ENCODE measurements at places on chromosomes 4 and X.

- DNase-seq: no peak
These were observed 32.0 kb downstream of the SMPX start for GRCh38 chrX:21725916-21726315.

DNA sequence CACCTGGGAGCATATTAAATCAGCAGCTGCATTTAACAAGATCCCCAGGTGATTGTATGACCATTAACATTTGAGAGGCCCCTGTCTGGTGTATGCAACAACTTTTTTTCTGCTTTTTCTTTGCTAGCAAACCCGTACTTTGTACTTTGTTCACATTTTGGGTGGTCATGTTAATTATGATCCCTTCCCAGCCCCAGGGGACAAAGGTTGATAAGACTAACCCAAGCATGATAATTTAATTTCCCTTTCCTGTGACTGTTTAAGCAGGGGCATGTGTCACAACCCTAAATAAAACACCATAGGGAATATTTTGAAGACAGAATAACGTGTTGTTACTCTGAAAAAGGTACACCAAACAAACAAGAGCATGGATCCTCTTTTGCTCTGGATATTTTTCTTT is 332.0 kb downstream of the PCDH18 start:
- no peak for DNase-seq

DNA sequence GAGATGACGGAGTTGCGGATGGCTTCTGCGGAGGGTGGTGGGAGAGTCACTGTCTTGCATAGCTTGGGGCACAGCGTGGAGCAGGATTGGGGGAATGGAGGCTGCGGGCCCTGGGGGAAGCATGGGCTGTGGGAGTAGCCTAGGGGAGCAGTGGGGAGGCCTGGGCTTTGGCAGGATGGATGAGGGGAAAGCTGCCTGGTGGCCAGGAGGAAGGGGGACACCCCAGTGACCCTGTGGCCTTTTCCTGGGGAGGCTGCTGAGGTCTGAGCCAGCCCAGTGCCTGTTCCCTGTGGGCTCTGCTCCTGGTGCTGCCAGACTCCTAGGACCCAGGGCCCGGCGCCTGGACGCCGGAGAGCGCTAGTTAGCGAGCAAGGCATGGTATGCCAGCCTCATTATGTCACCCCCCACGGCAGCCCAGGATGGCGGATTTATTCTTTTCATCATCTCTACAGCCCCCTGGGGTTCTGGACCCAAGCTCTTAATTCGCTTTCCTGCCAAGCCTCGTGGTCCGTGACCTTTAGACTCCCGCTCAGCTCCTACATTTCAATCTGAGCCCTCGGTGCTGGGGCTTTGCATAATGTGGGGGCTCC is 39.8 kb downstream of the SORCS2 start:
- DNase-seq: no peak

- no peak for DNase-seq
These were observed 88.4 kb upstream of the SHOX start for GRCh38 chrX:542179-542578.

GRCh38 chr4:47500776-47501175 is 15.7 kb downstream of the ATP10D start:
- no peak for DNase-seq

DNA sequence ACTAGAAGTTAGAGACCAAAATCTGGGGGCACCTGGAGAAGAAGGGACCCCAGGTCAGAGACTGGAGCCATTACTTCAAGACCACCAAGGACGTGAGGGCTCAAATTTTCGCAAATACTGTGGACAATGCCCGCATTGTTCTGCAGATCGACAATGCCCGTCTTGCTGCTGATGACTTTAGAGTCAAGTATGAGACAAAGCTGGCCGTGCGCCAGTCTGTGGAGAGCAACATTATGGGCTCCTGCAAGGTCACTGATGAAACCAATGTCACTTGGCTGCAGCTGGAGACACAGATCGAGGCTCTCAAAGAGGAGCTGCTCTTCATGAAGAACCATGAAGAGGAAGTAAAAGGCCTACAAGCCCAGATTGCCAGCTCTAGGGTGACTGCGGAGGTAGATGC is 101.2 kb downstream of the NCAPG start:
- DNase-seq: no peak

DNA sequence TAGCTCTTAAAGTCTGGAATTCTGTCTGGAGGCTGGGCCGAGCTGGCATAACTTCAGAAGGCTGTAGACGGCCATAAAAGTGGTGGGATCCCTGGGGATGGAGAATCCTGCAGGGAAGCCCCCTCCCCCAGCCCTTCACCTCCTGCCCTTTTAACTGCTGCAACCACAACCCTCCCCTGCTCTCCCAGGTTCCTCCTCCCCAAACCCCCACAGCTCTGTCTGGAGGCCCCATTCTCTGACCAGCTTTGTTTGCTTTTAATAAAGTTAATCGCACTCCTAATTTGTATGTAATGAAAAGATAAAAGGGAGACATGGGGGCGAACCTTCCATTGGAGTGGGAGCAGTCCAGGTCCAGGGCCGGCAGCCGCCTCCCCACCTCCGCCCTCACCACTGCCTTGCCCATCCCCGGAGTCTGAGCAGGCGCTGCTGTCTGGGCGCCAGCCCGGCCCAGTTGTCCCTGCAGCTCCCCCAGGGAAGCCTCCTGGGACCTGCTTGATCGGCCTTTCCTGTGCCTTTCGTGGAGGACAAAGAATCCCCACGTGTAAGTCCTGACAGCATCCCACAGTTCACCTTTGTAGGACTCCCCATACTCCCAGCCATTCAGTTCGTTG is 84.3 kb downstream of the PJA1 start:
- DNase-seq: no peak

DNA sequence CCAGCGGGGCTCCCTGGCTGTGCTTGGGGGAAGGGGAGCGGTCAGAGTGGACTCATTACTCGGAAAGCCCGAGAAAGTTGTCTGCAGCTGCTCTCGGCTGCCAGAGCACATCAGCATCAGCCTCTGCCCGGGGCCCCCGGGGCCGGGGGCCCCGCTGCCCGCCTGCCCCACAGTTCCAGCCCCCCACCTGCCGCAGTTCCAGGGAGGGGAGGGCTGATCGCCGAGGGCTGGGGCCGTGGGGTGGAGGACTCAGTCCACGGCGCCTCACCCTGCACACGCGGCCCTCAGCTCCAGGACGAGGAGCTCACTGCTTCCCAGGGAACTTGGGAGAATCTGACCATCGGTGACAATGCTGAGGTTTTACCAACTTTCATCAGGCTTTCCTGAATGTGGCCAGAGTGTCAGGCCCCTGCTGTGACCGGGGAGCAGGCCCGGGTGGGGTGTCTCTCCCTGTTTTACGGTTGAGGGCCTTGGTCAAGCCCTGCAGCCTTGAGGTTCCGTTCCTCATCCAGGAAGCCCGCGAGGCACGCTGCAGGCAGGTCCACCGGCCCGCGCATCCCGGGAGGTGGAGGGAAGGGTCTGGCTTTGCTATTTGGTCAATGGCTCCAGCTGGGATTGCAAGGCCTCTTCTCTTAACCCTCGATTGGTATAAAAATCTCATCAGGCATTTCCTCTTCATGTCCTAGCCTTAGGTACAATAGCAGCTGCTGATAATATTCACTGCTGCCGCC is 57.2 kb downstream of the CPZ start:
- no peak for DNase-seq

GRCh38 chrX:105464618-105465017 is 244.1 kb upstream of the TEX13A start:
- no peak for DNase-seq

DNA sequence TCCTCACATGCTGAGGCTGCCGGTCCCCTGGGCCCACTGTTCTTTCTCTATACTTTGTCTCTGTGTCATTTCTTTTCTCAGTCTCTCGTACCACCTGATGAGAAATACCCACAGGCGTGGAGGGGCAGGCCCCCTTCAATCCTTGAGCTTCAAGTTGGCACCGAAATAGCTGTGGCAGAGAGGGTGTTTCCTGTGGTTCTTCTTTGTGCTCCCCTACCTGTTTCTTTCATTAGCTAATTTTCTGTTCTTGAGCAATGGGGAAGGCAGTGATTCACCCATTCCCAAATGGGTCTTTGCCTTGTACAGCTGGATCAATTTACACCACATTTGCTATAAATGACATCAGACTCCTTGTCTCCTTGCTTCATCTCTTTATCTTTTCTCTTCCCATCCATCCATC is 2.1 kb upstream of the CYSLTR1 start:
- DNase-seq: no peak

GRCh38 chrX:75278991-75279390 is 5.1 kb downstream of the UPRT start:
- no peak for DNase-seq

Measured in NCI-H526 (cell line).